Stimulated activated CD8-positive, alpha-beta memory T cell treated with anti-CD3 and anti-CD28 coated beads, Interleukin-15, amount 100 ng/mL, for 48 hours (primary cell): ENCODE measurements at places on chromosomes 2 and 18.

DNA sequence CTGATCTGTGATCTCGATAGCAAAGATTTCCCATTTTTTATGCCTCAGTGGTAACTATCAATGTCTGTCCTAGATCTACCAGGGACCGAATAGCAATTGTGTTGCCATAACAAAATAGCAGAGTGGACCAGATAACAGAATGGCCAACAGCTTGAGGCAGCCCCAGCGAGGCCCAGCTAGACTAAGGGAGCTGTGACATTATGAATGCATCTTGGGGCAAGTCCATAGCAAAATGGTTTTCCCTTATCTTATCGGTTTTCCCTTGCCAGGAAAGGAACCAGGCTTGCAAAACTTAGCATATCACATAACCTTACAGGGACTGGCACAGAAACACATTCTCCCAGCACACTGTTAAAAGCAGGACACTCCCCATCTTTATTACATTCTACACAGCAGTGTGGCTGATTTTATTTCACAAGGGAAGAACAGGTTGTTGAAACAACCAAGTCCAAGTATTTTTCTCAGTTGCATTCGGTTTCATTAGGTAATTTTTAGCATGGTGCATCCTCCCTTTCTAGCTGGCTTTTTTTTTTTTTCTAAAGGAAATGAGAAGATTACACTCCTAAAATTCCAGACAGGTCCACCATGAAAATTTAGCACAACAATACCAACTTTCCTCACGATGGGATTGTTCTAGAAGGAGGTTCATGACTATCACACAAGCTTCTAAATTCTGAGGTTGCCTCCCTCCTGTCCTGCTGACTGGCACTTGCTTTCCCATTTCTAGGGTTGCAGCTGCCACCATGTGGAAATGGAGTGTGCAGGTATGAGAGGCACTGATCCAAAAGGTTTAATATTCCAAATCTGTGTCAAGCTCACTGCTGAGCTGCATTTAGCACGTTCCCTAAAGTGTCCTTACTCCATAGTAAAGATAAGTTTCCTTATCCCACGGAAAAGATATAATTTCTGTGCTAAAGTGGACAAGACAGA is 97.0 kb upstream of the SLC35G4 start:
- no peak for DNase-seq

DNA sequence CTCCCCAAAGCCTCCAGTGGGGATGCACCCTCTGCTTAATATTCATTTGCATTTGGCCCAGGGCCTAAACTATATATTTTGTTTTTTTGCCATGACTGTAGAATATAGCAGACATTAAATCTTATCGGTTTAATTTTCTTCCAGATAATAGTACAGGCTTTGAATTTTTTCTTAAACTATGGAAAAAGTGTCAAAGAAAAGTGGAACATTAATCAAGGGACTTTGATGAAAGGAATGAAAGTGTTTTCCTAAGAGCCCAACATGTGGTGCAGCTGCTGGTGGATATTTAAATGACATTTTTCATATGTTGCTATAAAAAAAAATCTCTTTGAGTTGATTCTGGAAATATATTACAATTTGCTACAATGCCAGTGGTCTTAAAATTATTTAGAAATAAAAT is 346.8 kb downstream of the CYP26B1 start:
- no peak for DNase-seq

GRCh38 chr2:141554810-141555209 is 576.0 kb downstream of the LRP1B start:
- no peak for DNase-seq

DNA sequence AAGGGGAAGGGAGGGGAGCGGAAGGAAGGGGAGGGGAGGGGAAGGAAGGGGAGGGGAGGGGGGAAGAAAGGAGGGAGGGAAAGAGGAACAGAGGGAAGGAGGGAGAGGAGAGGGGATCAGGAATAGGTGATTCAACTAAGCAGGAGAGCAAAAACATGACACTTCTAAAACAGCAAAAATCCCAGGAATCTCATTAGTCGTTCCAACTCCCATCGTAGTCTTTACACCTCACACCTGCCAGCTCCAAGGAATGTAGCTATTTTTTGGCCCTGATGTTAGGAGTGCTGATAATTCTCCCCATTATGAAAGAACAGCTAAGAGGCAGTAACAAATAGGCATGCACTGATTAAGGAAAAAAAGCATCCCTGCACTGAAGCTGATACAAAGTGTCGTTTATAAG is 709.9 kb upstream of the PKDCC start:
- no peak for DNase-seq

- DNase-seq = no peak
Measured at GRCh38 chr18:30208546-30208945, 834.0 kb downstream of the DSC3 start.

DNA sequence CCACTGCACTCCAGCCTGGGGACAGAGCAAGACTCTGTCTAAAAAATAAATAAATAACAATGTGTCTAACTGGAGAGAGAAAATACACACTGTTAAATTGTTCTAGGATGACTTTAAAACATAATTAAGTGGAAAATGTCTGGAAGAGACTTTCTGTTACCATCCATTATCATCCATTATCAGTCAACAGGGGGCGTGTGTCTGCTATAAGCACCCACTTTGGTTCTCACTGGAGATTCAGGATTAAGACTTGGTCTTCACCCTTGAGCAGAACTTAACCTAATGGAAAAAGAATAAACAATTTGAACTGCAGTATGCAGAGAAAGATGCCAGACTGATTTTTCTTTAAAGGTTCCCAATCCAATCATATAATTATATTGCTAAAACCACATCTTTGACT is 999.8 kb upstream of the GYPC start:
- DNase-seq = no peak

DNA sequence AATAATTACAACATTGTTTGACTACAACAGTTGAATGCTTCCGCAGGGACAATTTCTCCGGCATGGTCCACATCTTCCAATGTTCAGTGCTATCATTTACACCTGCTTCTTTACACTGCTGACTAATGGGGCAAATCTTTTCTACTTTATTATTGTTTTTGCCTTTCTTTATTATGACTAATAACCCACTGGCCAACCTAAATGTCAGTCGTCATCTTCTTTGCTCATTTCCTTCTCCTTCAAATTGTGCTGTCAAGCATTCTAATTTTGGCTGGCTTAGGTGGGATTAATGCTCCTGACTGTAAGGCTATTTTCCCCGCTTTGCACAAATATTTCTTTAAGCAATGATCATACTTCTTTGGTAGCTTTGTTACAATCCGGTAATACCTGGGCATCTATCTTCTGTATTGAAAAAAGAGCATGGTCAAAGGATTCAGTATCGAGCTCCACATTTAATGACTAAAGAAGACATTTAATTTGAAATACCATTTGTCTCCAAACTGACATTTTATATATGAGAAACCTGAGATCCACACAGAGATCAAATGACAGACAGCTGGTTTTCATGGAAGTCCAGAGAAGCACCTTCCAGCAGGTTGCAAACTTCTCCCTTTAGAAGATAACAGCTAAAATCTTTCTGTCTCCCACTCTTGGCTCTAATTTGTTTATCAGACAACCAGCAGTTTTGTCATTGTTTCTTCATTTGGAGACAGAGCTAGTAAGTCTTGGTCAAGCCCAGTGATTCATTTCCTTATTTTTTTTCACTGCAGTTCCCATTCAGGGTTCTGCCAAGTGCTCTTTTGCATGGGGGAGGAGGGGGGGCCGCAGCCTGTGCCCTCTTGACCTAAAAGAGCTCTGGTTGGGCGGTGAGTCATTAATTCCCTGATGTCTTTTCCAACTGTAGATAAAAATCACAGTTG is 132.9 kb downstream of the SOCS6 start:
- no peak for DNase-seq

DNA sequence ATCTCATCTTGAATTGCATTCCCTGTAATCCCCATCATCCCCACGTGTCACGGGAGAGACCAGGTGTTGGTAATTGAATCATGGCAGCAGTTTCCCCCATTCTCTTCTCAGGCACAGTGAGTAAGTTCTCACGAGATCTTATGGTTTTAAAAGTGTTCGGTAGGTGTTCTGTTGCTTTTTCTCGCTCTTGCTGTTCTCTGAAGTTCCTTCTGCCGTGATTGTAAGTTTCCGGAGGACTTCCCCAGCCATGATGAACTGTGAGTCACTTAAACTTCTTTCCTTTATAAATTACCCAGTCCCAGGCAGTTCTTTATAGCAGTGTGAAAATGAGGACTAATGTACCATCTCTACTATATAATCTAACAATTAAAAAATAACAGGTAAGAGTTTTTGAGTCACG is 409.9 kb upstream of the NRXN1 start:
- DNase-seq = no peak

DNA sequence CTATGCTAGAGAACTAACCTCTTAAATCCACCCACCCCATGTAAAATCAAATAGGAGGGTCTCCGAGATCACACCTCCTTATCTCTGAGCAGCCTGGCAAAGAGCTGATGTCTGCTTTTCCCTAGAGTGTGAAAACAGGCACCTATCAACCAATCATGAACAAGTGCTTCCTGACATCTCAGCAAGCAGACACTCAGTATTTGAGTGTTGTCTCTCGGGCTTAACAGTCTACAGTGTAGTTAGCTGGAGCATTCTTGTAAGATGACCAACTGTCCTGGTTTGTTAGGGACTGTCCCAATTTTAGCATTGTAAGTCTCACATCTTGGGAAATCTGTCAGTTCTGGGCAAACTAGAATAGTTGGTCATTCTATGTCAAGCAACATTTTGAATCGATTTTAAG is 26.4 kb downstream of the MARCHF4 start:
- no peak for DNase-seq

- no peak for DNase-seq
Measured at GRCh38 chr2:9814129-9814868, 29.0 kb upstream of the TAF1B start.

- no peak for DNase-seq
Measured at GRCh38 chr2:129369437-129369836, 610.0 kb upstream of the RAB6C start.

DNA sequence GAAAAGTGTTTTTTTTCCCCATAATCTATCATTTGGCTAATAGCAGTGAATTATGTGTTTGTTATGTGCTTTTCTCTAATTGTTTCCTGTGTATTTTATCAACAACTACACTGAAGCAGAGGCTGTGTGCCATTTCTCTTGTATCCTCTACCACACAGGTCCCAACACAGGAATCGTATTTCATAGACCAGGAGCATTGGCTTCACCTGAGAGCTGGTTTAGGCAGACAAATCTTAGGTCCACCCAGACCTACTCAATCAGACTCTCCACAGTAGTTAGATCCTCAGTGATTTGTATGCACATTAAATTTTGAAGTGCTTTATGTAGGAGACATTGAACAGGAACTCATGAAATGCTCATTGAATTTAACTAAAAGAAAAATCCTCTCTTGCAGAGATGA is 109.2 kb downstream of the FSHR start:
- DNase-seq = no peak

- DNase-seq = no peak
Measured at GRCh38 chr2:112869258-112869842, 32.8 kb upstream of the IL1B start.

DNA sequence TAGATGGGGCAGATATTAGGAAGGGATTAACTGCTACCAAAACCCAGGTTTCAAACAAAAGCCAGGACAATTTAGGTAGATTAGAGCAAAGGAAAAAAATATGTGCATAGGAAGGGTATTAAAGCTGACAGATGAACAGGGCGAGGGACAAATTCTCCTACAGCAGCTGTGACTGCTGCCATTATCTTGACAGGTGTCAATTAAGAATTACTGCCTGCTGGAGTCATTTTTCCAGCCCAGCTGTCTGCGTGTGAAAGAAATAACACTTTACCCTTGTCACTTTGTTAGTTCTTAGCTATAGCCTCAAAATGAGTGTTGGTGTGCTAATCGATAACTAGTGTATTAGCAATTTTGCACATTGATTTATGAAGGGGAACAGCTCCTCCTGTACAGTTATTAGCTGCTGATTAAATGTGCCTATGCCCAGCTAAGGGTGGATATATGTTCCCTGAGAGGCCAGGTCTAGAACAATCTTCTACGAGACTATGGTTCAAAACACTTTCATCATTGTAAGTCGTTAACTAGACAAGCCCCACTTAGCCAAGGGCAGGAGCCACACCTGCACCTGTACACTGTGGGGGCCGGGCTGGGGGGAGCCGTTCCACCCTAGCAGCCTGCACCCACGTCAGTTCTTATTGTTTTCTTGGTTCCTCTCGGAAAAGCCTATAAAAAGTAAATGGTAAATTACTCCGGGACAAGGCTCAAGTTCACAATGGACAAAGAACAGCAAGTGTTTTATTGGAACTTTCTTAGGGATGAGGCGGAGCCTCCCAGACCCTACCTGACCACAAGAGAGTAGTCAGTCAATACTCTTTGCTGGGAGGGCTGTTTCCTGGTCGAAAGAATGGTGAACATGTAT is 7.7 kb downstream of the TSHZ1 start:
- no peak for DNase-seq

DNA sequence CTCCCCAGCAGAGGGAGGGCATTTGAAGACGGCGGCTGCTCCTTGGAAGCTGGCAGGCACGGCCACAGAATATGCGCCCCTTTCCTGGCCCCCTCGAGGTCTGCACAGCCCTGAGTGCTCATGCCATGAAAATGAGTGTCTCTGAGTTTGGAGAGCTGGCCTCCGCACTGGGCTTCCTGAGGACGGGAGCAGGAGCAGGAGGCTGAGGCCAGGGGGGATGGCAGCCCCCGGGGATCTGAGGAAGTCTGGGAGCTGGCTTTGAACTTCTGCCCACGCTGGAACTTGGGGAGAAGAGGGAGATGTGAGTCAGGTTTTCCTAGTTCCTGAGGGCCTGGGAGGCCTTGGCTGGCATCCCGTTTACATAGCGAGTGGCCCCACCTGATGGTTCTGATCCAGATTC is 47.0 kb downstream of the RRM2 start:
- no peak for DNase-seq

GRCh38 chr2:164620873-164621763 is at the start of gene GRB14:
GRB14 (minus strand) TSS chr2:164621482; CDS start chr2:164621309, 173 bp downstream.
- no peak for DNase-seq

GRCh38 chr2:233905945-233906344 is 11.2 kb upstream of the TRPM8 start:
- DNase-seq = no peak
